ENCODE measurements at places on chromosomes 16 and 17.

DNA sequence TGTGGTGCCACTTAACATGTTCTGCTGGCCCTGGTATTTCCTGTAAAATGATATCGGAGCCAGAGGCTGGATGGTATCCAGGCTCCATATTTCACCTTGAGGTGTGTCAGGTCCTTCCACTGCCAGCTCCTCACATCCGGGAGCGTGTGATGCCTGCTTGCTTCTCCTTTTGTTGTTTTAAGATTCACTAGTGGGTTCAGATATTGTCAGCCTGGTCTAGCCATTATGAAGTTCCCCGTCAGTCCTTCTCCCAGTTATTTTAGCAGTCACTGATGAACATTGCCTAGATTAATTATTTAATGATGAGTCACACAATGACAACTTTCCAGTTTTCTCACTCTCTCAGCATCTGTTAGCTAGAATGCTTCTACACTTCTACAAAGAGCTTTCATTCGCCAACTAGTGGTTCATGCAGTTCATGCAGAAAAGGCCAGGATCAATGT is 11.3 kb downstream of the DNAAF1 start:
- DNase-seq: no peak

GRCh38 chr16:85566561-85567100 is 46.5 kb upstream of the GSE1 start:
- no peak for DNase-seq

- no peak for DNase-seq
These were observed 82.5 kb upstream of the CACNG5 start for GRCh38 chr17:66752411-66752810.

DNA sequence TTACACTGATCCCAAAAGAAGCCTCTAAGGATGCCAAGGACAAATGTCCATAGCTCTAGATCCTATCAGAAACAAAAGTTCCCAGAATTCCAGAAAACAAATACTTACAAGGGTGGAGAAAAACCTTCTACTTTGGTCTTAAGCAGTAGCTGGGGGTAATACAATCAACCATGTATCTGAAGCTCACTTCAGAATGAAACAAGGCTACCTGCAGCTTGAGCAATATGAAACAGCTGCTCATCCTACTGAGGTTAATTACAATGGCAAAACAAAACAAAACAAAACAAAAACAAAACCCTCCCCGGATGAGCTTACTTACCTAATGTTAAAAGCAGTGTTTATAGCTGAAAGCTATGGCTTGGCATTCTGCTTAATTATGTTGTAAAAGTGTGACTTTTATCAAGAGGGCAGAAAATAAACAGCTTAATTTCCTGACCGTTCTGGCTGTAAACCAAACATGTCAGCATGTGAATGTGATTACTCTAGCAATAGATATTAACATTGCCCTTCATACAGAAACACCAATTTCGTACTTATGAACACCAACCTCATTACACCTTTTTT is 10.5 kb downstream of the PDZD9 start:
- no peak for DNase-seq

- no peak for DNase-seq
These were observed 9.9 kb upstream of the TEX2 start for GRCh38 chr17:64273006-64273405.

DNA sequence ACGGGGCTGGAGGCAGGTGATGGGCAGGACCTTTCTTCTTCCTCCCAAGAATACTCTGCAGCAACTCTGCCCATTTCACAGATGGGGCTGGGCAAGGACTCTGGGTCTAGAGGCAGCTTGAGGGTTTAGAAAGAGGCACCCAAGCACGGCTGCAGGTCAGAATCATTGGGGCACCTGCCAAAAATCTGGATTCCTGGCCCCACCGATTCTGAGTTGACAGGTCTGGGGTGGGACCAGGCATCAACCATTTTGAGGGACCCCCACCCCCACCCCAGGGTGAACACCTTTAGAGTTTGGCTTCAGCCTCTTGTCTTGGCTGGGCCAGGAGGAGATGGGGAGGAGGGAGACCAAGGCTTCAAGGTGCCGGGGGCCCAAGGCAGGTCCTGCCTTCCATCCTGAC is 5.3 kb downstream of the SPPL2C start:
- DNase-seq: no peak

GRCh38 chr16:51881731-51882130 is 665.2 kb downstream of the TOX3 start:
- no peak for DNase-seq

- no peak for DNase-seq
These were observed 80.0 kb downstream of the METRNL start for GRCh38 chr17:83159204-83160049.

- no peak for DNase-seq
These were observed 22.5 kb upstream of the ALDH3A2 start for GRCh38 chr17:19626079-19626478.

- DNase-seq: no peak
These were observed 77.9 kb downstream of the GOSR1 start for GRCh38 chr17:30554839-30555751.

- DNase-seq: no peak
These were observed 295.3 kb downstream of the SOX9 start for GRCh38 chr17:72416054-72416675.

DNA sequence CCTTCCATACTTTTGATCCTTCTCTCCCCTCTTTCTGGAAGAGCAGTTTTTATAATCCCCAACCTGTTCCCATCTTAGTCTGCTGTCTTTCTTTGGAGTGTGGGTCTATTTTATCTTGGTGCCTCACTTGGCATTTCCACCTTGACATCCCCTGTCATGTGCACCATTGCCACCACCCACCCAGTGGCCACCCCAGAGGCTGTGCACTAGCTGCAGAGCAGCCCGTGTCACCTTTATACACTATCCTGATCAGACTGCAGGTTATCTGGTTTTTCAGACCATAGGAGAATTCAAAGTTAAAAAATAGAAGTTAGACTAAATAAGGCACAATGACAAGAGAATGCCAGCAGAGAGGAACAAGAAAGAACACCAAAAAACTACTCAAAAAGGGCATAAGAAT is 43.8 kb downstream of the TANGO6 start:
- DNase-seq: no peak

- DNase-seq: no peak
These were observed 162.4 kb downstream of the PPM1E start for GRCh38 chr17:58918072-58918471.

- DNase-seq: no peak
These were observed 22.9 kb downstream of the SLFN12L start for GRCh38 chr17:35514564-35514963.

DNA sequence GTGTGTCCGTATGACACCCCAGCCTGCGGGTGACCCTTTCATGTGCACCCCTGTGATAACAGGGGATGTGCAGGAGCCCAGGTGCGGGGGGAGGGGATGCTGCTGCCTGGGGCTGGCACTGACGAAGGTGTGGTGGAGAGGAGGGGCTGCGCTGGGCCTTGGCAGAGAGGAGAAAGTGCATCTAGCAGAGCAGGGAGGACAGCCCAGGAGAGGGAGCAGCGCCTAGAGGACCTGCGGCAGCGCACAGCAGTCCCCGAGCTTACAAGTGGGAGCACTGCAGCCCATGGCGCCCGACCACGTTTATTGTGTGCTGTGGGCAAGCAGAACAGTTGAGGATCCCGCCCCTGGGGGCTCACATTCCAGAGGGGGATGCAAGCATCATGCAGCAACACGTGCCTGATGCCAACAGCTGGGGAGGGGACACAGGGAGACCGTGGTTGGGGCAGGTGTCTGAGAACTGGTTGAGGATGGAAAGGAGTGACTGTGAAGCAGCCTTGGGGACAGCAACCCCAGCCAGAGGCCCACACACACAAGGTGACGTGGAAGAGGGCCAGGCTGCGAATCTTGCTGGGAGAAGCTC is 10.9 kb upstream of the SLC7A5 start:
- no peak for DNase-seq

DNA sequence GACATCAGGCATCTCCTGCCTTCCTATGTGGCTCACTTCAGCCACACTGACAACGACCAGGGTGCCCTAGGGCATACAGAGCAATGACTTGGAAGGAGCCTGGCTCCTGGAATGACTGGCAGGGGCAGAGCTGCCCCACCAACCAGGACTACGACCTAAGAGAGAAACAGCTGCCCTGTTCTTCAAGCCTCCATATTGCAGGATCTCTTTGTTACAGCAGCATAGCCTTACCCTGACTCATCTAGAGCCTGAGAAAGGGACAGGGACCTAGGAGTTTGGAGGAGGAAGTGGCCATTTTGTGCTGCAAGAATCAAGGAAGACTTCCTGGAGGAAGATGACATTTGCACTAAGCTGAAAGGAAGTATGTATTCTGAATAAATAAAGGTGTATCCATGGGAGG is 49.6 kb downstream of the GSG1L start:
- DNase-seq: no peak

DNA sequence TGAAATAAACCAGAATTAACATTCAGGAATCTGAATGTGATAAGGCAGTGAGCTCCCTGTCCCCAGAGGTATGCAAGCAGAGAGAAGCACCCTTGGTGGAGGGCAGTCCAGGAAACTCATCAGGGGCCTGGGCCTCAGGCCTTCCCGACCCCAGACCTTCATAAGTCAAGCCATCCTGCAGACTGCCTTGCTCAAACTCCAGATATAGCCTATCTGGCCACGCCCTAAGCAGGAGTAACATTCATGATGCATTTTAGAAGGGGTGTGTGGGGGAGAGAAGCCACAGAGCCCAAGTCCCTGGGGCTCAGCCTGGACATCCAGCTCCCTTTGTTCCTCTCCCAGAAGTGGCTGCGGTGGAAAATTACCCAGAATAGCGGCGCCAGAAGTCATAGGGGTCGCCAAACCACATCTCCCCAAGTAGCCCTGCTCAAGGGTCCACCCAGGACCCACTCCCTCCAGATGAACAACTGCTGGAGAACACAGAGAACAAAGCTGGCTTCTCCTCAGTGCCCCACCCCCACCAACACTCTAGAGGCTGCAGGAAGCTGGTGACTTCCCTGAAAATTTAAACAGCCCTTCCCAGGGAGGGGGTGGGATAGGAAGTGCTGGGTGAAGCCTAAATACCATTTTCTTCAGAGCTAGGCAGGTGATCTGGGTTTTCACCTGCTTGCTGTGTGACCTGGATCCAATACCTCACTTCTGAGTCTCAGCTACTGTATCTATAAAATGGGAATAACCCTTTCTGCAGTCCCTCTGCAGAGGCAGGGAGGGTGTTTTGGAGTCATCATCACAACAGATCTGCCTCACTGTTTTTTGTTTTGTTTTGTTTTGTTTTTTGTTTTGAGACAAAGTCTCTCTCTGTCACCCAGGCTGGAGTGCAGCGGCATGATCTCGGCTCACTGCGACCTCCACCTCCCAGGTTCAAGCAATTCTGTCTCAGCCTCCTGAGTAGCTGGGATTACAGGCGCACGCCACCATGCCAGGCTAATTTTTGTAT is 1.5 kb upstream of the SREBF1 start:
- DNase-seq: no peak

DNA sequence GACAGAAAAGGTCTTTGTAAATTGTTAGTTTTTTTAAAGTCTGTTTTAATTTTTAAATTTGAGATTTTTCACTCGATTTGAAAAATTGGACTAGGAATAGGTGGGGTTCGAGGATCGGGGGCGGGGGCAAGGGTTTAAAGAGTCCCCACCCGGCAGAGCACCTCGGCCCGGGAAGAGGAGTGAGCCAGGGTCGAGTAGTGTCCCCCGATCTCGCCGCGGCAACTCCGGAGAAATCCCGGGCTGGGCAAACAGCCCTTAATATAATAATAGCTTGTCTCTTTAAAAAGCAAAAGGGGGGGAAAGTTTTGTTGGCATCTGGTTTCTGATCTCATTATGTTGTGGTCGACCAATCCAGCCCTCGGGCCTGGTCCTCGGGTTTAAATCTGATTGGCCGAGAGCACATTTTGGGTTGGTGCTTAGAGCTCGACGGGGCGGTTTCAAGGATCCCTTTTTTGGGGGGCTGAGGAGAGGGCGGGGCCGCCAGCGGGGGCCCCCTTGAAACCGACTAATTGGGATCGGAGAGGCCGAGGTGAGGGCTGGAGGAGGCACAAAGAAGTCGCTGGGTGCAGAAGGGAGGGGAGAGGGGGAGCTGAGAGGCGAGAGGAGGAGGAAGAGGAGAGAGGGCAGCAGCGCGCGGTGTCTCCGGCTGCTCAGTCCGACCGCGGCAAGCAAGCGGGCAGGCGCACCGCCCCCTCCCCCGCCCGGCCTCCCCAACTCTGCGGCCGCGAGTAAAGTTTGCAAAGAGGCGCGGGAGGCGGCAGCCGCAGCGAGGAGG is at the start of gene FZD2:
FZD2 (plus strand) TSS at position 653 of the 775 bp plus-strand sequence. CDS start 205 bp downstream, outside the sequence.
- no peak for DNase-seq

DNA sequence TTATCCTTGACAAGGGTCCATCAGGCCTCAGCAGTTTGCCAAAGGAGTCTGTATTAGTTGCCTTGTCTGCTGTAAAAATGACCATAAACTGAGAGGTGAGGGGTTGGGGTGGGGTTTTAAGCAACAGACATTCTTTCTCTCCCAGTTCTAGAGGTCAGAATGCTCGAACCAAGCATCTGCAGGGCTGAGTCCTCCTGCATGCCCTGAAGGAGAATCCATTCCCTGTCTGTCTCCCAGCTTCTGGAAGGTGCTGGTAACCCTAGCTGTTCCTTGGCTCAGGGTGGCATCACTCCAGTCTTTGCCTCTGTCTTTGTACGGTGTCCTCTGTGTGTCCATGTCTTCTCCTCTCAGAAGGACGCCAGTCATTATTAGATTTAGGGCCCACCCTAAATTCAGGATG is 17.5 kb upstream of the IRF8 start:
- DNase-seq: no peak

DNA sequence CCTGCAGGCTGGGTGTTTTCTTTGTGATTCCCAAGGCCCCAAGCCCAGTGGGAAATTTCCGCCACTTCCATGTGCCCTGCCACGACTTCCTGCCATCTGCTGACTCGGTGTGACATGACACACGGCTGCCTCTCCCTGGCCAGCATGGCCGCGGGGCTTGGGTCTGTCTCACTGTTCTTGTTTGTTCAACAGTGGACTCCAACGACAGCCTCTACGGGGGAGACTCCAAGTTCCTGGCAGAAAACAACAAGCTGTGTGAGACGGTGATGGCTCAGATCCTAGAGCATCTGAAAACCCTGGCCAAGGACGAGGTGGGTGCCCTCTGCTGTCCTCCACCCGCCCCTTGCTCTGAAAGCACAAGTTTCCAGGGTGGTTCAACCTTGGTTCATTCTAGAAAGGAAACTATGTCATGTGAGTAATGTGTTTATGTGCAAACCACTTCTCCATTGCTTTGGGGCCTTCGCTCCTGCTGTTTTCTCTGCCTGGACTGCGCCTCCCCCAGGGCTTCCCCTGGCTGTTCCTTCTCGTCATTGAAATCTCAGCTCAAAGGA is 26.8 kb downstream of the KNOP1 start:
- DNase-seq: no peak

DNA sequence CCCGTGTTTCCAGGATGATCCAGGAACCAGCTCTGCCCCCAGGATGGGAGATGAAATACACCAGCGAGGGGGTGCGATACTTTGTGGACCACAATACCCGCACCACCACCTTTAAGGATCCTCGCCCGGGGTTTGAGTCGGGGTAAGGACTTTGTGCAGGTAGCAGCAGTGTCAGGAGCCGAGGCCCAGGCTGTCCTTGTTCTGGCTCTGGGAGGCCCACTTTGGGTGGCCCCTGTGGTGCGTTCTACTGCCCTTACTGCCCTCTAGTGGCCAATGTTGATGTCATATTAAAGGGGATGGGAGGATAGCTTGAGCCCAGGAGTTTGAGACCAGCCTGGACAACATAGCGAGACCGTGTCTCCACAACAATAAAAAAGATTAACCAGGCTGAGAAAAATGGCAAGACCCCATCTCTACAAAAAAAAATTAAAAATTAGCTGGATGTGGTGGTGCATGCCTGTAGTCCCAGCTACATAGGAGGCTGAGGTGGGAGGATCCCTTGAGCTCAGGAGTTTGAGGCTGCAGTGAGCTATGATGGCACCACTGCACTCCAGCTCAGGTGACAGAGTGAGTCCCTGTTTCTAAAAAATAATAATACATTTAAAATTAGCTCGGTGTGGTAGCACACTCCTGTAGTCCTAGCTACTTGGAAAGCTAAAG is 20.9 kb upstream of the CLEC18A start:
- DNase-seq: no peak

GRCh38 chr17:62001105-62001504 is 64.0 kb downstream of the MED13 start:
- DNase-seq: no peak

Data from stimulated activated CD4-positive, alpha-beta T cell treated with anti-CD3 and anti-CD28 coated beads, Interleukin-1b, Interleukin-23, amount 100 ng/mL, for 1 hour (primary cell).